ENCODE measurements at places on chromosomes 1 and 21. TPM values are rescaled to one million over a fixed set of nuclear protein-coding genes. Genes with fewer than 3 reads are reported as not detected.

DNA sequence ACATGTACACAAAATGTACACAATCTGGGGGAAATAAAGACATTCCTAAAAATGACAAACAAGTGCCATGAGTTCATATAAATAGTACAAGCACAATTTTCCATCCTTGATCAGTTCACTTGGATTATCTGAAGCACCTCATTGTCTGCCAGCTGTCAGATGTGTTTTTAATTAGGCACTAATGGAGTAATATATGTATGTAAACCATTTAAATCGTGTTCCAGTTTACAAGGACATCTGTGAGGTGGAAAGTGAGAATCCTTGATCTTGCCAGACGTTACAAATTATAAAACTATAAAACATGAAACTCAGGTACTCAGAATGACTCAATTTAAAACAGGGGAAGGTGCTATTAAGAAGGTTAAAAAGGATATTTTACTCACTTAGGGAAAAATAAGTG is 1312.2 kb downstream of the PLA2G4A start:
- no peak overlapping the region for H3K27ac ChIP-seq
- H3K4me3 ChIP-seq, result no peak overlapping the region
- no peaks in the 10 kb centered on the region for H3K4me1 ChIP-seq
- no peak for DNase-seq

DNA sequence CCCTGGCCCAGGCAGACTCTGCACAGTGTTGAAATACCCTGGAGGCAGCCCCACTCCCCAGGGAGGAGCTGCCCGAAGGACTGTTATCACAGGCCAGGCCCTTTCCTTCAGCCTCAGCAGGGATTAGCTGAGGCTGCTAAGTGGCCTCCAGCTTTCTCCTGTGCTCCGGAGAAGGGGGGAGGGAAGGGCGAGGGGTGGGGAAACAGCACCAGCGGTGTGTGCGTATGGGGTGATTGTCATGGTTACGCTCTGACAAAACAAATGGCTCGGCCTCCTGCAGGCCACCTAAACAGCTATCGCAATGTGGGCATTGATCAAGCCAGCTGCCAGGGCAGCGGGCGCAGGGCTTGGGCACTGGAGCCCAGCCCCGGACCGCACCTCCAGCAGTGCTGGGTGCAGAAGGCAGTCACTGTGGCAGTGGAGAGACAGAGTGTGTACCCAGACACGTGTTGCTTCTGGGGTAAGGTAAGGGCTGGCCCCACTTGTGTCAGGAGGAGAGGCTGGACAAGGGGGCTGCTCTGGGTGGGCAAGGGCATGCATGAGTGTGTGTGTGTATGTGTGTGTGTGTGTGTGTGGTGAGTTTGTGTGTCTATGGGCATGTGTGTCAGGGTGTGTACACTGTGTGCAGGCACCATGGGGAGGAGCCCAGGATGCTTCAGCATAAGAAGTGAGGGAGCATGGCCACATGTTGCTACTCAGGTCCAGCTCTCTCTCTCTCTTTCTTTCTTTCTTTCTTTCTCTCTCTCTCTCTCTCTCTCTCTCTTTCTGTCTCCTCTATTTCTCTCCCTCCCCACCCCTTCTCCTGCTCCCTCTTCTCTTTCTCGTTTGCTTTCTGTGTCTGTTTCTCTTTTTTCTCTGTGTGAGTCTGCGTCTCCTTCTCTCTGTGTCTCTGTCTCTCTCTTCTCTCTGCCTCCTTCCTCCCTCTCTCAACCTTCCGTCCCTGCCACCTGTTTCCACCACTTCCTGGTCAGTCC is at the start of gene VWA5B1:
Gene VWA5B1, plus strand, starts transcription at position 252 of the 974 bp plus-strand sequence. CDS start 19,727 bp downstream, outside the sequence.
- no peak within 1 kb of the TSS for H3K27ac ChIP-seq
- DNase-seq, result no peak
- H3K27me3 ChIP-seq, result peaks cover 23% of the 10 kb centered on the region
- peaks cover 5% of the 10 kb centered on the region for H3K4me1 ChIP-seq

DNA sequence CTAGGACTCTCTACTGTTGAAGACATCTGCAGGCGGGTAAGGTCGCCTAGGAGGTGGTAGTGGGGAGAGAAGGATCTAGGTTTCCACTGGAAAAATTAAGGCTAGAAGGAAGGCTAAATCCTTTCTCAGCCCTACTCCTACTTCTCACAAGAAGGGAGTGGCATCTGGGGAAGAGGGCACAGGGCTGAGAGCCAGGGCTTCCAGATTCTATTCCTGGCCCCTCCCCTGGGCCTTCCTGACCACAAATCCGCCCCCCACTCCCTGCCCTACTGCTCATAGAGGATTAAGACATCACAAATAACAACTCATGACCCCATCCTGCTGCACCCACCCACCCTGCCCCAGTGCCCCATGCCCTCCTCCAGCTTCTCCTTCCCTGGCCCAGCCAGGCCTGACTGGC is 2.5 kb downstream of the PHLDA3 start:
- no peak overlapping the region for H3K27ac ChIP-seq
- peaks cover 9% of the 10 kb centered on the region for H3K27me3 ChIP-seq
- no peaks in the 10 kb centered on the region for H3K4me1 ChIP-seq
- H3K36me3 ChIP-seq, result no peaks in the 10 kb centered on the region

DNA sequence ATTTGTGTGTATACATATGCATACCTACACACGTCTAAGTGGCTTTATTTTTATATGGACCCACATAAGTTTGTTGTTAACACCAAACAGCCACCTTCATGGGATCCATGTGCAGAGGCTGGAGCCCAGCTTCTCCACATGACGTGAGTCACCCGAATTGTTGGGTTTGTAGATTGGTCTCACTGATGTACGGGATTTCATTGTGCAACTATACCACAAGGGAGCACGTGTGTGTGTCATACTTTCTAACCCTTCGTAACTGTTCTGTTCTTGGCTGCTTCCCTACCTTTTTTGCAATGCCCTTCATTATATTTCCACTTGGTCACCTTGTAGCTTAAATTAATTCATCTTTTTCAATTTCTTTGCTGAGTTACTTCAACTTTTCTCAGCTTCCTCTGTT is 21.0 kb downstream of the SPRTN start:
- no peak overlapping the region for H3K27ac ChIP-seq
- H3K36me3 ChIP-seq, result no peaks in the 10 kb centered on the region
- H3K27me3 ChIP-seq, result no peaks in the 10 kb centered on the region
- no peak overlapping the region for H3K4me3 ChIP-seq
- H3K4me1 ChIP-seq, result no peaks in the 10 kb centered on the region
- DNase-seq, result no peak

- H3K27ac ChIP-seq, result no peak overlapping the region
- DNase-seq, result no peak
- H3K4me1 ChIP-seq, result peaks cover 22% of the 10 kb centered on the region
Measured at GRCh38 chr1:147245129-147245528, 2.6 kb downstream of the CHD1L start.

DNA sequence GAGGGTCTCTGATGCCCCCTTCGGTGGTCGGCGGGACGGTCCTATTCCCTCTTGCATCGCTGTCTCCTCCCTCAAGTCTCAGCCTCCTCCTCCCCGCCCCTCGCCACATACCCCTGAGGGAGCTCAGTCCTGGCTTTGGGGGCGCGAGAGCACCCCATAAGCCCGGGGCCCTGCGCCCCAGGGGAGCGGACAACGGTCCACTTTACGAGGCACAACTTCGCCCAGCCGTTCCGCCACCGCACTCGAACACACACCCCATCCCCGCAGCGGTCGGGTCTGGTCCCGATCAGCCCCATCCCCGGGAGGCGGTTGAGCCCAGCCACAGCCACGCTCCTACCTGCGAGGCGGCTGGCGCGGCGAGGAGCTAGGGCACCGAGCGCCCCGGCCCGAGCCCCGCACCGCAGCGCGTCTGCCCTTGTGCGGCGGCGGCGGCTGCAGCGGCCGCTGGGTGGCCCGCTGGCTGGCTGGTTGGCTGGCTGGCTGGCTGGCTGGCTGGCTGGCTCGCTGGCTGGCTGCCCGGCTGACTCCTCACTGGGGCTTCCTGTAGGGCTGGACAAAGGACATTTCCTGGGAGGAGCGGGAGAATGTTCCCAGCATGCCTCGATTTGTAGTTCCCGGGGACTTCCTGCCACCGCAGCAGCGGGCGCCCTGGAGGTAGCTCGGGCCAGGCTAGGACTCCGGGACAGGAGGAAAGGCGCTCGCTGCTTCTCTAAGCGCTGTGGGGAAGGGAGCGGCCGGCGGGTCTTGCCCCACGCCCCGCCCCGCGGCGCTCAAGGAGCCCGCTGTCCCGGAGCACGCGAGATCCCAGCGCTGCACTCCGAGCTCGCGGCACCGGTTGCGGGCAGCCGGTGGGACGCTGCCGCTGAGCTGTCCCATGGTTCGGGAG is at the start of gene ZNF697:
Gene ZNF697, minus strand, starts transcription at position 533 of the 886 bp plus-strand sequence. CDS start 22,166 bp downstream, outside the sequence.
- H3K36me3 ChIP-seq, result no peaks in the 10 kb centered on the region
- DNase-seq, result no peak
- peaks cover 9% of the 10 kb centered on the region for H3K27me3 ChIP-seq
- no peaks in the 10 kb centered on the region for H3K4me1 ChIP-seq

GRCh38 chr1:82218846-82219245 is 418.1 kb downstream of the ADGRL2 start:
- H3K36me3 ChIP-seq, result no peaks in the 10 kb centered on the region
- DNase-seq, result no peak
- H3K27me3 ChIP-seq, result no peaks in the 10 kb centered on the region

DCDC2B gene
- not detected for total RNA-seq

LCE1F gene
- total RNA-seq, result not detected

FCER1A gene
- total RNA-seq, result not detected
